ENCODE measurements at places on chromosomes 4 and X. TPM values are rescaled to one million over a fixed set of nuclear protein-coding genes. Genes with fewer than 3 reads are reported as not detected.

The AFM gene
- total RNA-seq, result not detected

GRCh38 chr4:165563851-165564250 is 185.0 kb downstream of the CPE start:
- DNase-seq, result no peak
- no peaks in the 10 kb centered on the region for H3K36me3 ChIP-seq
- H3K4me1 ChIP-seq, result no peaks in the 10 kb centered on the region

GRCh38 chrX:153766871-153767673 is 3.0 kb downstream of the PLXNB3 start:
- no peaks in the 10 kb centered on the region for H3K27me3 ChIP-seq
- no peak for DNase-seq
- H3K36me3 ChIP-seq, result no peaks in the 10 kb centered on the region
- no peak overlapping the region for H3K4me3 ChIP-seq
- no peak overlapping the region for H3K27ac ChIP-seq

- H3K27me3 ChIP-seq, result no peaks in the 10 kb centered on the region
- peaks cover 7% of the 10 kb centered on the region for H3K4me1 ChIP-seq
- no peaks in the 10 kb centered on the region for H3K36me3 ChIP-seq
- H3K4me3 ChIP-seq, result no peak overlapping the region
- no peak for DNase-seq
Observed at GRCh38 chr4:111450867-111451266, 694.4 kb upstream of the FAM241A start.

- no peak for DNase-seq
- no peaks in the 10 kb centered on the region for H3K27me3 ChIP-seq
- no peaks in the 10 kb centered on the region for H3K4me1 ChIP-seq
- no peak overlapping the region for H3K27ac ChIP-seq
- no peak overlapping the region for H3K4me3 ChIP-seq
Observed at GRCh38 chrX:71627588-71628404, 9.5 kb upstream of the CXCR3 start.

The SHISA3 gene
- 0.09 TPM for total RNA-seq

The TMEM31 gene
- not detected for total RNA-seq

The MAML3 gene
- 13.5 TPM for total RNA-seq

- no peaks in the 10 kb centered on the region for H3K27me3 ChIP-seq
- H3K4me1 ChIP-seq, result peaks cover 7% of the 10 kb centered on the region
Observed at GRCh38 chr4:27024805-27025204, 164.2 kb downstream of the STIM2 start.

DNA sequence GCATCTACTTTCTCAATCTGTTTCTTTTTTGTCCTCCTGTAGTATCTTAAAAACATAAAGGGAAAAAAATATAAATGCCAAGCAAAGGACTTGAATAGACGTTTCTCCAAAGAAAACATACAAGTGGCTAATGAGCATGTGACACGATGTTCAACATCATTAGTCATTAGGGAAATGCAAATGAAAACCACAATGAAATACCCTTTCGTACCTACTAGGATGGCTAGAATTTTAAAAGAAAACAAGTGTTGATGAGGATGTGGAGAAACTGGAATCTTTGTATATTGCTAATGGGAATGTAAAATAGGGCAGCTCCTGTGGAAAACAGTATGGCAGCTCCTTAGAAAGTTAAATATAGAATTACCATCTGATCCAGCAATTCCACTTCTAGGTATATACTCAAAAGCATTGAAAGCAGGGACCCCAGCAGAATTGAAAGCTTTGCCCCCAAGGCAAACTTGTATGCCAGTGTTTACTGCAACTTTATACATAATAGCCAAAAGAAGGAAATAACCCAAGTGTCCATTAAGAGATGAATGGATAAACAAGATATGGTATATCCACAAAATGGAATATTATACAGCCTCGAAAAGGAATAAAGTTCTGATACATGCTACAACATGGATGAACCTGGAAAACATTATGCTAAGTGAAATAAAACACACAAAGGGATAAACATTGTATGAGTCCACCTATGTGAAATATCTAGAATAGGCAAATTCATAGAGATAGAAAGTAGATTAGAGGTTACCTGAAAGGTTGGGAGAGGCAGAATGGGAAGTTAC is 138.3 kb downstream of the SH3KBP1 start:
- H3K4me3 ChIP-seq, result peak overlapping the region; percentile 9
- no peaks in the 10 kb centered on the region for H3K27me3 ChIP-seq
- no peak for DNase-seq
- H3K27ac ChIP-seq, result no peak overlapping the region

The ZGRF1 gene
- total RNA-seq, result 128 TPM
